Karpas-422 (cell line): ENCODE measurements at places on chromosomes 1 and 21. TPM values are rescaled to one million over a fixed set of nuclear protein-coding genes. Genes with fewer than 3 reads are reported as not detected.

DNA sequence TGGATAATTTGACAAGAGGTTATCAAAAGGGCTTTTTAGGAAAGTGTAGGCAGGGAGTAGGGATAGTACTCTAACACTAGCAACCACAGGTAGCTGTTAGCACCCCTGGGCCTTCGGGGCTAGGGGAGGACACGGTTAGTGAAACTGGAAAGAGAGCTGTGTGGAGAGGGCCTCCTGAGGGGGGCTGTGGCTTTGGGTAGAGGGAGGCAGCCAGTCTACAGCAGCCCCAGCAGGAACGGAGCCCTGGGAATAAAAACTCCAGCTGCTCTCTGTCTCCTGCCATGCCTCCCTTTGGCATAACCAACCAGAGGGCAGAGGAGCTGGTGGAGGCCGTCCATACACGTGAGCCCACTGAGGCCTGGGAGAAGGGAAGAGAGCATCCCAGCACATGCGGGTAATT is 223.2 kb downstream of the FOXD2 start:
- DNase-seq, result no peak
- H3K36me3 ChIP-seq, result no peaks in the 10 kb centered on the region
- no peak overlapping the region for H3K4me3 ChIP-seq
- peaks cover 38% of the 10 kb centered on the region for H3K4me1 ChIP-seq

- no peaks in the 10 kb centered on the region for H3K27me3 ChIP-seq
- H3K4me1 ChIP-seq, result peaks cover 10% of the 10 kb centered on the region
- no peaks in the 10 kb centered on the region for H3K36me3 ChIP-seq
- no peak overlapping the region for H3K27ac ChIP-seq
- H3K4me3 ChIP-seq, result no peak overlapping the region
- DNase-seq, result no peak
Measured at GRCh38 chr1:54277451-54278341, 77.7 kb downstream of the MRPL37 start.

- H3K36me3 ChIP-seq, result peaks cover 20% of the 10 kb centered on the region; the same call in 1 of the 2 replicates
- no peak overlapping the region for H3K27ac ChIP-seq
- no peaks in the 10 kb centered on the region for H3K4me1 ChIP-seq
- H3K4me3 ChIP-seq, result no peak overlapping the region
- H3K27me3 ChIP-seq, result no peaks in the 10 kb centered on the region
- DNase-seq, result no peak
Measured at GRCh38 chr1:211985556-211986264, 49.6 kb downstream of the INTS7 start.

DNA sequence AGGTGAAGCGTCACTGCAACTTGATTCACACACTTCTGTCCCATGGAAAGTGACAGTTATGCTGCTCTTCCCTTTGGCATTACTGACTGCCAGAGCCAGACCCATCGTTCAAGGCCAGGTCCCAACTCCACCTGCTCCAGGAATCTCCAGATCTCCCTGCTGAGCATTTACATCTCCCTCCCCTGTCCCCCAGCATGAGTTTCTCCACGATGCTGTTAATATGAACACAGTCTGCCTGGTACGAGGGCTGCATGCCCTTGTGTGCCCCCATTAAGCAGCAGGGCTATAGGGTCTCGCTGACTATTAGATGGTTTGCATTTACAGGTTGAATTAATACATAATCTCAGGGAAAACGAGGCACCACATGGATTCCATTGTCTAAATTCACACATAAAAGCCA is 4.3 kb downstream of the F3 start:
- no peaks in the 10 kb centered on the region for H3K27me3 ChIP-seq
- H3K4me3 ChIP-seq, result no peak overlapping the region
- H3K27ac ChIP-seq, result no peak overlapping the region

DNA sequence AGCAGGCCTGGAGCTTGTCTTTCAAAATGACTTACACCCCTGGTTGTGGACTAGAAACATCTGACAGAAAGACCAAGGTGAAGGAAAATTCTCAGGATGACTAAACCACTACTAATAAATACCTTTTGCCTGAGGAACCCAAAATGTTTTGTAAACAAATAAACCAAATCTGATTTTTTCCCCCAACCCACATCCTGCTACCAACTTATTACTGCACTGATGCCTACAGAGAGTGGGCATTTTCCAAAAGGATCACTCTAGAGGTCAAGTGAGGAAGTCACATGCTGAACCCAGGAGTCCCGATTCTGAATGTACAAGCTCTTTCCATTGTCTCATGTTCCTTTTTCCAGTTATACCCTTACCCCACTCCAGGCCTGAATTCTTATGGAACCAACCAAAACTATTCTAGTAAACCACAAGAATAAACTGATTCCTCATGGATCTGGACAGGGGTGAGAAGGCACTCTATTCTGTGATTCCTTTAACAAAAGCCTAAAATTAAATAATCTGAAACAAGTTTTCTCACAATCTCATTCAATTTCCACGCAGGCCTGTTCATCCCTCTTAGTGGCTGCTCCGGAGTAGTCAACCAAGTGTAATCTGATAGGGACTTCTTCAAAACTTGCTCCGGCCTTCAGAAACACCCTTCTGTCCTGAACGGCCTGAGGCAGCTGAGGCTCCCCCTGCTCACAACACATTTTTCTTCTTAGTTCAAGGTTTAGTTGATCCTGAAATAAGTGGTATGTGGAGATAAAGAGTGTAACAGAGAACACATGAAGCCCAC is 1.4 kb downstream of the PI4KB start:
- peak overlapping the region; percentile 68 for H3K4me3 ChIP-seq
- H3K27ac ChIP-seq, result no peak overlapping the region

GRCh38 chr21:45932922-45933502 is 48.6 kb upstream of the COL6A1 start:
- no peaks in the 10 kb centered on the region for H3K27me3 ChIP-seq

DNA sequence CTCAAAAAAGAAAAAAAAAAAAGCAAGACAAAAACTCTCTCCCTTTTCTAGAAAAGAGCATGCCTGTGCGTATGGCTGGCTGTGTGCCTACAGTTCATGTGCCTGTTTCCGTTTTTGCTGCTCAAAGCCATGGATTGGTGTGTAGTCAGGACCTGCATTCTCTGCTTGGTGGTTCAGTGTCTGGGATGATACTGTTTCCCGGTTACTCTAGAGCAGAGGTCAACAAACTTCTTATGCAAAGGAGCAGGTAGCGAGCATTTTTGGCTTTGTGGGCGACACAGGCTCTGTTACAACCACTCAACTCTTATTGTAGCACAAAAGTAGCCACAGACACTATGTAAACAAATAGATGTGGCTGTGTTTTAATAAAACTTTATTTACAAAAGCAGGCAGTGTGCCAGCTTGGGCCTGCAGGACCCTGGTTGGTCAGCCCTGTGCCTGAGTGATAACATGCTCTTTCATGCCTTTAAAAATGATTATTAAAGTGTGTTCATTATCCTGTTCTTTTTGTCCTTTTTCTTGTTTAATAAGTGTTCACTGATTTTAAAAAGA is 524.2 kb downstream of the KIF26B start:
- H3K36me3 ChIP-seq, result peaks cover 3% of the 10 kb centered on the region; the same call in 1 of the 2 replicates
- H3K4me1 ChIP-seq, result peaks cover 88% of the 10 kb centered on the region
- no peaks in the 10 kb centered on the region for H3K27me3 ChIP-seq
- peak overlapping the region; percentile 100 for H3K27ac ChIP-seq
- DNase-seq, result peak; percentile 84
- no peak overlapping the region for H3K4me3 ChIP-seq

DNA sequence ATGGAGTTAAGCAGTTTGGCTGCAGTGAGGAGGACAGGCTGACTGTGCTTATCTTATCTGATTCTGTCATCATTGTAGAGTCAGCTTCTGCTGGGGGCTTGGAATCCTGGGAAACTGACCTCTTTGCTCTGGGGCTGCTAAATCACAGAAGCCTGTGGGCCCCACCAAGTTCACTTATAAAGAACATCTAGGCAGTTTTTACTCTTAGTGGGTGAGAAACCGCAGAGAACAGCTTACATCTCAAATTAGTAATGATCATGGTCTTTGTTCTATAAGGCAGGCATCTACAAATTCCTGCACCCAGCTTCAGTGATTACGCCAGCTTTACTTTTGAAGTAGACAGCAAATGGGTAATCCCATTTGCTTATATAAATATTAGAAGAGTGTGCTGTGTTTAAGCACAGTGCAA is 75.7 kb downstream of the ZC3H11B start:
- H3K4me1 ChIP-seq, result no peaks in the 10 kb centered on the region
- H3K36me3 ChIP-seq, result no peaks in the 10 kb centered on the region
- no peak for DNase-seq
- H3K27me3 ChIP-seq, result no peaks in the 10 kb centered on the region
- H3K4me3 ChIP-seq, result no peak overlapping the region

DNA sequence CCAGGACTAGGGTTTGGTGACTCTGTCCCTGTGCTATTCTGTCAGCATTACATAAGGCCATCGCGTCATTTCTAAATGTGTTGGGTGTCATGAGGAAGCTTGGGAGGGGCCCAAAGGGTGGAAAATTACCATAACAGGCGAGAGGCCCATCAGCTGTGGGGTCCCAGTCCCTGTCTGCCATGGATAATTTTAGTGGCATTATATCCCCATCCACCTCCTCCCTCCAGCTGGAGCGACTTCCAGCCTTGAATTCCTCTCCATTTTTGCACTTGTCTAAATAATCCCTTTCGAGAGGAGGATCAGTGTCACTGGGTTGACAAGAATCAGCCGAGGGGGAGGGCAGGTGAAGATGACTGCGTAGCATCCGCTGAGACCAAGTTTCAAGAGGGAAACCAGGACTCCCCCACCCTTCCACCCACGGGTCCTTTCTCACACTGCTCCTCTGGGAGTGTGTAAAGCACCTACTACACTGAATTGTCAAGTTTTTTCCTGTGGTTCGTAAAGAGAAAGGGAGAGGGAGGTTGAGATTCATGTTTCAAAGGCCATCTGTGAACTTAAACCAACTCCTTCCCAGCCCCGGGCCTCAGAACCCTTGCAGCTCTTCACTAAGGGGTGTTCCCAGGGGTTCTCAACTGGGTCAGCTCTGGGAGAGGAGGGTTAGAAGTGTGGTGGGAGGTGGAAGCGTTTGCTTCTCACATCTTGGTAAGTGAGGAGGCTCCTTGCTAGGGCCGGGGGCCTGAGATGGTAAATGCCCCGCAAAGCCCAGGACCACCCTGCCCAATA is 29.2 kb downstream of the VASH2 start:
- H3K36me3 ChIP-seq, result no peaks in the 10 kb centered on the region
- H3K27me3 ChIP-seq, result no peaks in the 10 kb centered on the region
- no peak overlapping the region for H3K27ac ChIP-seq
- H3K4me3 ChIP-seq, result no peak overlapping the region
- H3K4me1 ChIP-seq, result no peaks in the 10 kb centered on the region
- no peak for DNase-seq

- no peak overlapping the region for H3K27ac ChIP-seq
- H3K27me3 ChIP-seq, result no peaks in the 10 kb centered on the region
- DNase-seq, result no peak
- H3K4me1 ChIP-seq, result no peaks in the 10 kb centered on the region
- H3K36me3 ChIP-seq, result no peaks in the 10 kb centered on the region
Measured at GRCh38 chr1:162977944-162978568, 91.1 kb upstream of the RGS4 start.

DNA sequence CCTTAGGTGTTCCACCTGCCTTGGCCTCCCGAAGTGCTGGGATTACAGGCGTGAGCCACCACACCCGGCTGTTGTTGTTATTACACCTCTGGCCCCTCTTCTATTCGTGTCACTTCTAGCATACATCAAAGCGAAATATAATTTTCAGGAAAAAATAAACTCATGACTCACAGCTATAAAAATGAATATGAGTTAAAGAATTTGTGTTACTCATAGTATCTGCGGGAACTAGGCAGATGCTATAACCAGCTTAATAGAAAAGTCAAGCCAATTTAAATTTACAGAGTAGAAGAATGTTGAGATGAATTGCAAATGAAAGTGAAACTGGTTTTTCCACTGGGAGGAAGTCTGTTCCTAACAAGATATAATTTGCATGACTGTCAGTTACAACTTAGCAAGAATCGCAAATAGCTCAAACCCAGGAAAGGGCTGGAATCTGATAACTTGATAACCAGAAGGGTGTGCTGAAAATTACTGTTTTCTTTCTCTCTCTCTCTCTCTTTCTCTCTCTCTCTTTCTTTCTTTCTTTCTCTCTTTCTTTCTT is 11.2 kb downstream of the OR2W3 start:
- H3K27ac ChIP-seq, result no peak overlapping the region
- no peaks in the 10 kb centered on the region for H3K27me3 ChIP-seq
- H3K36me3 ChIP-seq, result no peaks in the 10 kb centered on the region
- H3K4me3 ChIP-seq, result no peak overlapping the region

DNA sequence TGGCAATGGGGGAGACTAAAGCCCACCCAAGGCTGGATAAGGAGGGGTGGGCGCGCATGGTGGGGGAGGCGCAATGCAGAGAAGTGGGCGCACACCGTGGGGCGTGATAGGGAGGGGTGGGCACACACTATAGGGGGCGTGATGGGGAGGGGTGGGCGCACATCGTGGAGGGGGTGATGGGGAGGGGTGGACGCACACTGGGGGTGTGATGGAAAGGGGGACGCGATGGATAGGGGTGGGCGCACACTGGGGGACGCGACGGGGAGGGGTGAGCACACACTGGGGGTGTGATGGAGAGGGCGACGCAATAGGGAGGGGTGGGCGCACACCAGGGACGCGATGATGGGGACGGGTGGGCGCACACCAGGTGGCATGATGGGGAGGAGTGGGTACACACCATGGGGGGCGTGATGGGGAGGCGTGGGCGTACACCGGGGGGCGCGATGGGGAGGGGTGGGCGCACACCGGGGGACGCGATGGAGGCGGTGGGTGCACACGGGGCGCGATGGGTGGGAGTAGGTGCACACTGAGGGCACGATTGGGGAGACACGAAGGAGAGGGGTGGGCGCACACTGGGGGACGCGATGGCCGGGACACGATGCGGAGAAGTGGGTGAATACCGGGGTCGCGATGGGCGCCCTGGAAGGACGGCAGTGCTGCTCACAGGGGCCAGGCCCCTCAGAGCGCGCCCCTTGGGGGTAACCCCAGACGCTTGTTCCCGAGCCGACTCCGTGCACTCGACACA is 929 bp downstream of the SUMO3 start:
- H3K36me3 ChIP-seq, result no peaks in the 10 kb centered on the region
- no peak for DNase-seq
- no peak overlapping the region for H3K27ac ChIP-seq
- peak overlapping the region; percentile 75 for H3K4me3 ChIP-seq
- H3K27me3 ChIP-seq, result no peaks in the 10 kb centered on the region

DNA sequence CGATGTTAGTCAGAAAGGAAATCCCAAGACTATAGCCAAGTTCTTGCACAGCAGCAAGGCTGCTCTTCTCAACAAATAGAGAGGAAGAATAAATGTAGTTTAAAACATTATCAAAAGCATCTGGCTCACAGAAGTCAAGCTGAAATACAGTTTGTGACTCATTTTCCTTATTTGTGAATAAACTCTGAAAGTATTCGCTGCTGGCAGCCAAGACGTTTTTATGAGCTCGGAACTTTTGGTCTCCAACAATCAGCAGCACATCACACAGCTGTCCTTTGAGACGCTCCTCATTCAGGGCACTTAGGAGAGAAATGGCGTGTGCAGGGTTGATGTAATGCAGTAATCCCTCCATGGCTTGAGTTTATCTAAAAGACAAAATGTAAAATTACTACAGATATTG is 16.4 kb downstream of the ZBTB21 start:
- H3K4me1 ChIP-seq, result peaks cover 3% of the 10 kb centered on the region; the same call in 1 of the 2 replicates
- H3K4me3 ChIP-seq, result no peak overlapping the region
- H3K27me3 ChIP-seq, result no peaks in the 10 kb centered on the region
- no peak overlapping the region for H3K27ac ChIP-seq
- DNase-seq, result no peak
- H3K36me3 ChIP-seq, result no peaks in the 10 kb centered on the region

GRCh38 chr1:24384251-24385090 is 29.1 kb downstream of the STPG1 start:
- no peak overlapping the region for H3K4me3 ChIP-seq
- peaks cover 24% of the 10 kb centered on the region for H3K4me1 ChIP-seq
- DNase-seq, result no peak
- no peaks in the 10 kb centered on the region for H3K36me3 ChIP-seq
- H3K27ac ChIP-seq, result no peak overlapping the region

SPRR2D gene
- not detected in 2 replicates for total RNA-seq

OR2G6 gene
- not detected in 2 replicates for total RNA-seq

S100A11 gene
- total RNA-seq, result 68.5 and 155 TPM in 2 replicates

DMBX1 gene
- total RNA-seq, result not detected in 2 replicates

TIPRL gene
- total RNA-seq, result 43.9 and 53.8 TPM in 2 replicates

SPRR3 gene
- not detected in 2 replicates for total RNA-seq

RPS6KA1 gene
- 85.3 and 106 TPM in 2 replicates for total RNA-seq
